ENCODE measurements at places on chromosomes 3 and 15.

DNA sequence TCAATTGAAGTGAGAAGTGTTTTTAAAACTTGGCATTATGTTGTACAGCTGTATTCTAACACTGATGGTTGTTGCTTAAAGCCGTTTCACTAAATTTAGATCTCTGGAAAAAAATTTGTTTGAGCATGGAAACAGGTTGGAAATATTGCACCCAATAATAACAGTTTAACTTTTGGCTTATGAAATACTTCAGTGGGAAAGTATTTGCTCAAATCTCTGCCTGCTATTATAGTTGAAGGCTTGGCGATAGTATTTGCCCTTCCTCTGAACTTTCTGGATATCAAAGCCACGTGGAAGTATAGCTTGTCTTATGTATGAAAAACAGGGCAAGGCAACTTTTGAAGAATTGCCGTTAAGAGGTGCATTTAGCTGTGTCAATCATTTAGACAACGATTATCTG, 270.3 kb upstream of the LRRFIP2 start:
- DNase-seq: no peak

- DNase-seq: no peak
Measured at GRCh38 chr3:178588628-178589027, 52.4 kb downstream of the KCNMB2 start.

- DNase-seq: no peak
Measured at GRCh38 chr3:129655291-129655700, 48.8 kb upstream of the PLXND1 start.

GRCh38 chr3:81713031-81713430, 48.4 kb downstream of the GBE1 start:
- DNase-seq: no peak

DNA sequence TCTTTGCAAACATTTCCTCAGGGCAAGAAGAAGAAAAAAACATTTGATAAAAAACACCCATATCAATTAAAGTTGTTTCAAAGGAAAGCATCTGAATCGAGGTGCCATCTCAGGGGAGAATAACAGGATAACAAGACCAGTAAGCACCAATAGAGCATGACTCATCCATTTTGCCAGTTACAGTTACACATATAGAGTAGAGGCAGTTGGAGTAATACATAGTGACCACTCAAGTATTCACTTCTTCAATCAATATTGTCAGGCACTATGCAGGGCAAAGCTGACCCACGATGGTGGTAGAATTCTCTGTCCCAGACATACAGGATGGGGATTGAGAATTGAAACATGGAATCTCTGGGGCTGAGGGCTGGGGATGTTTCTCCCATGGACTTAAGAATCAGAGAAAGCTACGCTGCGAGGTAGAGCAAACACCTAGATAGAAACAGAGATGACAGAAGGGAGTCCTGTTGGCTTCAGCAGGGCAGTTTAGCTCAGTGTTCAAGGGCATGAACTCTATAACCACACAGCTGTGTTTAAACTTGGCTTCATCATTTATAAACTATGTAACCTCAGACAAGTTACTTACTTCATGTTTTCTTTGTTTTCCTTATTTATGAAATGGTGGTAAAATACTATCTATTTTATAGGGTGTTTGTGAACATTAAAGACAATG, 186.4 kb upstream of the NANOGP8 start:
- DNase-seq: no peak

GRCh38 chr3:49415931-49416601, 3.8 kb downstream of the TCTA start:
- DNase-seq: no peak

DNA sequence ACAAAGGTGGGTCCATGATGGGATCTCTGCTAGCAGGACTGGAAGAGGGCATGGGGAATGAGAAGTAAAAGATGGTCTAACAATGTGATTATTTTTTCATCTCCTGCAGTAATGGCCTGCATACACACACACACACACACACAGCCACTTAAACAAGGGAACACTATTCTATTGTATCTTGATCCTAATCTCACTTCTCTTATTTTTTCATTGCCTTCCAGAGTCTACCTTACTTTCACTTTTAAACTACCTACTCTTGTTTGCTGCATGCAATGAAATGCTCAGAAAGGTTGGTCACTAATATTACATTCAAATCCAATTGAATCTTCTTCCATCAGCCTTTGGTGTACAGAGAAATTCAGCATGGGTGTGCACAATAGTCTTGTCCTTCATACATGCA, 853.8 kb downstream of the IGSF11 start:
- DNase-seq: no peak

- DNase-seq: no peak
Measured at GRCh38 chr15:29969562-29970401, 113.0 kb upstream of the GOLGA8J start.

DNA sequence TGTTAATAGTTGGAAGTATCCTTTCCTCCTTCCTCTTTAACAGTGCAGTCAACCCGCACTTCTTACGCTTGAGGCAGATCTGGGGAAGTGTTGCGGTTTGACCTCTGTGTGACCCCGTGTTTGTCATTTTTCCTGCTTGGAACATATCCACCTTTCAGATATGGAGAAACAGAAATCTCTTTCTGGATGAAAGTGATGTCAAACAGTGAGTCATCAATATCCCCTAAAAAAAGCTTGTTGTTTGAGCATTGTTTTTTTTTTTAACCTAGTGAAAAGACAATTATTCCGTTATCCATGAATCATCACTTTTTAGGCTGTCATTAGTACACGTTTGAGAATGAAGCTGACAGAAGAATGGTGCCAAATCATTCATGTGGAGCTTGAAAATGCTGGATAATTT, 293.7 kb downstream of the ARPP21 start:
- DNase-seq: peak; percentile 58

GRCh38 chr15:34059946-34060345, 20.9 kb upstream of the AVEN start:
- DNase-seq: no peak

GRCh38 chr3:178456621-178457285, 79.5 kb upstream of the KCNMB2 start:
- no peak for DNase-seq

DNA sequence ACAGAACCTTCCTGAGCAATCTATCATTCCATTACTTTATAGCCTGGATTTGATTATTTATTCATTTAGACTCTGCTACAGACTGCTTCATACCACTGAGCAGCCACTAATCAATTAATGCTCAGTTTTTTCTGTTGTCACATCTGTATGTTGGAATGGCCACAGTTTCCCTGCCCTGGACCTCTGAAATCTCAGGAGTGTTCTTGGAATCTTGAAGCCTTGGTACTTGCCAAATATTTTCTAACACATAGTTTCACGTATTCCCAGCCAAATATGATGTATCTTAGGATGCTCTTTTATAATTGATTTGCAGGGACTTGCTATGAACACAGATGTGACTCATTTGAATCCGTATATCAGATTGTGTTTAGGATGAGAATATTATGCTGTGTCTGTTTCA, 225.8 kb downstream of the TAFA4 start:
- no peak for DNase-seq

DNA sequence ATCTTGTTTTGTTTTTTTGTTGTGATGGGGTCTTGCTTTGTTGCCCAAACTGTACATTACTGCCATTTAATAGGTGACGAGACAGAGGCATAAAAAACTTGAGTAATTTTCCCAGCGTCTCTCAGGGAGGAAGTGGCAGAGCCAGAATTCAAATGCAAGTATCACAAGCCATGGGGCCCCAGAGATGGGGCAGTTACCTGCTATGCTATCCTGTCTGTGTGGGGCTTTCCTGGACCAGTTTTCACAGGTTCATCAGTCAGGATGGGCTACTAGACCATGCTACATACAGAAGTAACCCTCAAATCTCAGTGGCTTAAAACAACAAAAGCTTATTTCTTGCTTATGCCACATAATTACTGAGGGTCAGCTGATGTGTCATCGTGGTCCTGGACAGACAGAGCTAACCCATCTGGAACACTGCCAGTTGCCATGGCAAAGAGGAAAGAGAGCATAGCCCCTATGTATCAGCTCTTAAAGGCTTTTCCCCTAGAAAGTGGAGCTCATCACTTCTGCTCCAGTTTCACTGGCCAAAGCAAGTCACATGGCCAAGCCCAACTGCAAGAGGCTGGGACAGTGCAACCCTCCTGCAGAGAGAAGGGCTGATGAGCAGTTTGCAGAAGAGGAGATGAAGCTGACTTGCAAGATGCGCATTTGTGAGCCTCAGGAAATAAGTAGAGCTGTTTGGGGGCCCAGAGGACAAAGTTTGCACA, 31.7 kb upstream of the SYNM start:
- DNase-seq: no peak

DNA sequence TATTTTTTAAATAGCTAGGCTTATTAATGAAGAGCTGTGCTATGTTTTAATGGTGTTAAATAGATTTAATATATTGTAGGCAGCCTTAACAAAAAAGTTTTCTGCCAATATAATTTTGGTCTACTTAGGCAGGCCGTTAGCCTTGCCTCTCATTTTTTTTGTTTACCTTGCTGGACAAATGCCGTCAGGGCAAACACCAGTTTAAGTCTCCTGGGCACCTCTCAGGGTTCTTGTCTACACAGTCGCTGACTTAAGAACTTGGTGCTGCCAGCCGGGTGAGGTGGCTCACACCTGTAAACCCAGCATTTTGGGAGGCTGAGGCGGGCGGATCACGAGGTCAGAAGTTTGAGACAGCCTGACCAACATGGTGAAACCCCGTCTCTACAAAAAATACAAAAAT, 153.3 kb downstream of the ULK4 start:
- no peak for DNase-seq

GRCh38 chr15:27412415-27412814, 441.4 kb downstream of the GABRG3 start:
- no peak for DNase-seq

GRCh38 chr15:72182244-72182643, 15.3 kb downstream of the GRAMD2A start:
- DNase-seq: no peak

GRCh38 chr15:57427367-57427821, 51.1 kb downstream of the CGNL1 start:
- DNase-seq: no peak

GRCh38 chr15:31792611-31793199, 237.6 kb upstream of the CHRNA7 start:
- no peak for DNase-seq

DNA sequence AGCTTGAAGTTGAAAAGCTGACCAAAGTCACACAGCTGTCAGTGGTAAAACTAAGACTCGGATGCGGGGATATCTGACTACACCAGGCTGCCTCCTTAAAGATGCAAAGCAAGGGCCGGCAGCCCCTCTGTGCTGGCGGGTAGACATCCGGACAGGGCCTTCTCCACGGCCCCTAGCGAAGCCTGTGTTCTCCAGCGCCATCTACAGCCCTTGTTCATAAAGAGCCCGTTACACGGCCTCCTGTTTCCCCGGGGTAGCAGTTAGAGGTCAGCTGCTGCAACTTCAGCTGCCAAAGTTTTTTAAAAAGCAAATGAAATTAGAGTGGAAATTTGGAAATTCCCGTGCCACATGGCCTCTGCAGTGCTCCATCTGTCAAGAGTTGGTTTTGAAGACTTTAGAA, 383.0 kb downstream of the TBL1XR1 start:
- peak; percentile 5 for DNase-seq

All from fibroblast of skin of left biceps (primary cell).